Stimulated activated CD4-positive, alpha-beta T cell treated with anti-CD3 and anti-CD28 coated beads, Interleukin-4, amount 100 ng/mL, for 1 hour (primary cell): ENCODE measurements at places on chromosomes 12 and 14.

- no peak for DNase-seq
Observed at GRCh38 chr12:119406811-119407210, 72.3 kb downstream of the CCDC60 start.

DNA sequence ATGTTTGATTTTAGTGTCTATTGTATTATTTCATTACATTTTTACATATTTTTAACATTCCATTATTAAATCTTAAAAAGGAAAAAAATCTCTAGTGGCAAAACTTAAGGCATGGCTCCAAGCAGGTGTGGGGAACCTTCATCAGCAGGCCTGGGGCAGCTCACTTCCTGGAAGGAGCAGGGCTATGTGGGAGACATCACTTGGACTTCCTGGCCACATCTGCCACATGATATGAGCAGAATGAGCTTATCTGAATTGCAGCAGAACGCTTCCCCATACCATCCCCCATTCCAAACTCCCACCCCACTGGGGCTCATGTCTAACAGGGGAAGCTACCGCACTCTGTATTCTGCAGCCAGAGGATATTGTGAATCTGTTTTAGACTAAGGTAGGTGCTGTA, 35.0 kb upstream of the KCNA1 start:
- no peak for DNase-seq

DNA sequence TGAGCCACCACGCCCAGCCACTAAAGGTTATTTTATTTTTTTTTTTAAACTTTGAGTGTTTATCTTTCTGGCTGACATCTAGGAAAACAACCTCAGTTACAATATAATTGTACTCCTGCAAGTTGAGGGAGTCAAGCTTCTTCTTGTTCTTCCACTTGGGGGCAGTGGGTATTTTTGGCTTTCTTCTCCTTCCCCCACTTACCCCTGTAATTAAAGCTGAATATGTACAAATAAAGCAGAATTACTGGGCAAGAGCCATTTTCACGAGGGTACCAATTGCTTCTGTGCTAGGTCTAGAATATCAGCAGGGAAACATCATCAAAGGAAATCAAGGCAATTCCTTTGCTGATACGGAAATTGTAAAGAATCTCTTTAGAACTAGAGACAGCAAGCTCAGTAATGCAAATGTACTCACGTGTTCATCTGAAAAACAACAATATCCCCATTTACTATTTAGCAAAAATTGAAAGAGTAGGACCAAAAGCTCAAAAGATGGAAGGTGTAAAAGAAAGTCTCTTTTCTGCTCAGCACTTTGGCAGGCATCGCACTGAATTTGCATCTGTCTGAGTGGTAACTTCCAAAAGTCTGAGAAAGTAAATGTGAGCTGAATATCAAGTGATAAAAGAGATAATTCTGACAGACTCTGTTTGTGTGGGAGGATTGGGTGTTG, 72.8 kb downstream of the TAOK3 start:
- DNase-seq: no peak

DNA sequence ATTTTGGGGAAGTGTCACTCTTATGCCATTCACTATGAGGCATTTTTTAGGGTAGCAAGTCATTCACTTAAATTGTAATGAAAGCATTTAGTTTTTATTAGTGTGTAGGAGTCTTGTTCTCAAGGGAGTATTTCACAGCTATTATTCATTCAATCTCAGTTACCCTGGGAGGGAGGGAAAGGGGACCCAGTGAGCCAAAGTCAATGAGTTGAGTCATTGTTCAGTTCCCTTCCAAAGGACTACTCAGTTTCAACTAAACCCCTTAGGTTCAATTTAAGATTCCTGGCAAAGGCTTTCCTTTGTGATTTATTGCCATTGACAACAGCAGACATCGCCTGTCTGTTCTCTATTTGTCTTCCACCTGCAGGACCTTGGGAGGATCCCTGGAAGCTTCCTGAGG, 29.3 kb upstream of the RASSF8 start:
- no peak for DNase-seq

GRCh38 chr12:65682112-65682511, 142.2 kb upstream of the HMGA2 start:
- no peak for DNase-seq

- DNase-seq: no peak
Observed at GRCh38 chr14:93396456-93396855, 34.3 kb upstream of the UNC79 start.

- DNase-seq: no peak
Observed at GRCh38 chr14:31251028-31251958, 43.7 kb upstream of the HECTD1 start.
